Right renal cortex interstitium (tissue), 3 donors: ENCODE measurements at places on chromosomes 6 and 20.

DNA sequence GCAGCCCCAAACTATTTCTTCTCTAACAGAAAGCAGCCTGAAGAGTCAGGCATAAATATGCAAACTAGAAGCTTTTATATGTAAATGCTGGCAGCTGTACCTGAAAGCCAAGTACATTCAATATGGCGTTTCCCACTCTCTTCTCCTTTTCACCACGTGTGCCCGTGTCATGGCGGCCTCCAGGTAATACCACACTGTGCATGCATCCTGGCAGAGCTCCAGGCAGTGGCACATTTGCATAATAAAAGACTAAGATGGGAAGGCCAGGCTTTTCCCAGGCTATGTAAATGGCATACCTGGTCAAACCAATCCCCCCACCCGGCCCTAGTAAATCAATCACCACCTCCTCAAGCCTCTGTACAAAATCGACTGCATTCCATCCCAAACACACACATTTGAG lies 120.6 kb downstream of the MMUT start:
- no peak for DNase-seq

- DNase-seq = no peak
Observed at GRCh38 chr6:43980004-43980795, 147.1 kb downstream of the MRPL14 start.

GRCh38 chr6:46888578-46888977 lies 33.2 kb downstream of the ADGRF5 start:
- no peak for DNase-seq

DNA sequence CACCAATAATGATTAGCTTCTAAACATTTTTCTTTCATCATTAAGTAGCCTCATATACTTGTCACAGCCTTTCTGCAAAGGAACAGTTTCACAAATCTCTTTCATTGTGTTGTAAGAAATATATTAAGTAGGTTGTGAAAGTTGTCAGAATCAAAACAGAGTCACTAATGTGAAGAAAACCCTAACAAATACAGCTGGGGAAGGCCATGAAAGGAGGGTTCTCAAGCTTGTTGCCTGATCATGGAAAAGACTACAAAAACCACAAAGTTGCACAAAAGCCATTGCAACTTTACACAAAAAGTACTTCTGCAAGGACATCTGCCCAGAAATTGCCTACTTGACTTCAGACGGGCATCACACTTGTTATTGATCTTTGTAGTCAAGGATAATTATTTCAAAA lies 216.1 kb downstream of the ALDH8A1 start:
- DNase-seq = no peak

- no peak for DNase-seq
Observed at GRCh38 chr6:161024364-161024920, 32.9 kb downstream of the MAP3K4 start.

DNA sequence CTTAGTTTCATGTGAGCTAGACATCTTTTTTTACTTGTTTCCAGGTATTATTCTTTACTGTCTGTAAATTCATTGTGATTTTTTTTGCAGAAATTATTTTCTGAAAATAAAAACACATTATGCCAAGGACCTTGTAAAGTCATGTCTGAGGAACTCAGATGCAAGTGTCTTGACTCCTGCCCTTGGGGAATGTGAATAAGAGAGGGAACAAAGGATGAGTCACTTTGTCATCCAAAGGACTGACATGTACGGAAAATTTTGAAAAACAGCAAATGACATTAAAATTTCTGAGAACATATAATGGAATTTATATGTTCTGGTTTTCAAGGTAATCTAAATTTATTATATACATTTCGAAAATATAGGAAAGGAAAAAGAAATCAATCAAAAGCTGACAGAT lies 660.4 kb downstream of the CD109 start:
- no peak for DNase-seq

- DNase-seq = no peak
Observed at GRCh38 chr6:34236131-34236442, 586 bp upstream of the HMGA1 start.

DNA sequence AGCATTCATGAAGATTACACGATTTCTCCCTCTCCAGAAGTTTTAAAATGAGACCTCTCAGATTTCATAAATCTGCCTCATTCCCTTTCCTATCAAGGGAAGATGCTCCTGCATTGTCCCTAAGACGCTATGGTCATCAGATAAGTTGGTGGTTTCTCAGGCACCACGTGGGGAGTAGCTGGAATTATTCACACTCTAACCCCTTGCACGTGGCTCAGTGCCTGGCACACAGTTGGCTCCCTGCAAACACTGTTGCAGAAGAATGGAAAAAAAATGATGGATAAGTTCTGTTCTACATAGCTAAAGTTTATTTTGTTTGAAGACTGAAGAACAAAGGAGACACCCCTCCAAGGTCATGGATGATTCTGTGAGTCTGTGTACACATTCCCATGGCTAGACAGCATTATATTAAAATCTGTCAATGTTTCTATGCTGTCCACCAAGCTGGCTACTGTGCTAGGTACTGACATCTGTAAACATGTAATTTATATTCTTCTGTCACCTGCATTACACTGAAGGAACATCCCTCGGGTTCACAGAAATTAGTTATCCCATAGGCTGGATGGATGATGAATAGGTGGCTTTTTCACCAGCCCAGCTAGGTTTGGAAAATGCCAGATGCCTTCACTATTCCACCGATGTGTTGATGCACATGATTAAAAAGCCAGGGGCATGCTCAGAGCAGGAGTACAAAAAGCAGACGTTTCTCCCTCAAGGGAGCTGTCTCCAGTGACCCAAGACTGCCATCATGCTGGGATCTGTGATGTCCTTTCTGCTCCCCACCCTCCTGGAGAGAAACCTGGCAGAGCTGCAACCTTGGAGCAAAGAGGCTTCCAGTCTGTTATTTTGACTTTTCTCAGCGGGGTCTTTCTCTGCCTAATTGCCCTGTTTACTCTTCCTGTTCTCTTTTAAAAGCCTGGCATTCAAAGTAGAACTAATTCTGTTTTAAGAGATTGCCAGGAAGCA lies 610.5 kb downstream of the UTRN start:
- DNase-seq = no peak

- DNase-seq = no peak
Observed at GRCh38 chr6:133799043-133799442, 89.9 kb upstream of the TCF21 start.

DNA sequence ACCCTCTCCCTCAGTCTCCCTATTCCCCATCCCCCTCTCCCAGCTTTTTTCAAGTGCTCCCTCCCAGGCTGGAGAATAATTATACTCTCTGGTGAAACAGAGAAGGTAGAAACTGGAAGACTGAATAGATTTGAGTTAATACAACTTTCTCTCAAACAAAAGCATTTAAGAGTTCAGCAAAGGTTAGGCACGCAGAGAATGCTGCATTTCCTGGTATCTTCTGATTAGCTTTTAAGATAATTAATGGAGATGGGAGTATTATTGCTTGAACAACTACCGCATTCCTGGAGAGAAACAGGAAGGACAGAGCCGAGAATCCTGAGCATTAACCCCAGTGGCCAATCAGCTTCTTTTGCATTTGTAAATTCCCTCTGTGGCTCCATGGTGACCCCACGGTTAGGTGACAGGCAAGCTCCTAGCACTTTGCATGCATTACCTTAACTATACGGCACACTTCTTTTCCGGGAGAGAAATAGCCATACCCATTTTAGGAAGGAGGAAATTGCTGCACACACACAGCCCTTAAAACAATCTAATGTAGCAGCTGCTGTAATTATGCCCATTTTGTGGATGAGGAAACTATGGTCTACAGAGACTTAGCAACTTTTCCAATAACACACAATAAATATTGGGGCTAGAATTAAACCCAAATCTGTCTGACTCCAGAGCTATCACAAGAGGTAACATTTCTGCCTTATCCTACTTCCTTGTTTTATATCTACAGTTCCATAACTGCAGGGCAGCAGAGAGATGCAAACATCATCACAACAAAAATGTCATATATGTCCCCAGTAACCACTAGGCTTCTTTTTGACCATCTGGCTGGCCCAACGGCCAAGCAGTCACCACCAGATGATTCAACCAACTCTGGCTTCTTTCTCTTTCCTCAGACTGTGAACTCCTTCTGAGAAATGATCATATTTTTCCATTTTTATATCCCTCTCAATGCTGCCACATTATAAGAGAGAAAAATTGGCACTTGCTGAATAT lies 169.9 kb downstream of the CD24 start:
- no peak for DNase-seq

- DNase-seq = no peak
Observed at GRCh38 chr6:110233770-110234374, 53.6 kb downstream of the CDC40 start.

DNA sequence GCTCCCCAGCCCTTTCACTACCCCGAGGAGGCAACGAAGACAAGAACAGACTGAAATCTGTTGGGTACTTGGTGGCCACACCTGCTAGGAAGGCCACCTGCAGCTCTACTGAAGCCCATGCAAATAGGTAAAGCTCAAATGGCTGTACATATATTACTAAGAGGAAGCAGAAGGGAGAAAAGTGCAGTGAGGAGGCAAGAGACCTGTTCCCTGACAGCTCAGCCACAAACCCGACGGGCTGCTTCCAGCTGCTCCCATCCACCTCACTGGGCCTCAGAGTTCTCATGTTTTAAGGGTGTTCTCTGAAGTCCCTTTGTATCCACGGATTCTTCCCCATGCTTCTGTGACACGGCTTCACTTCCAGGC lies 24.6 kb downstream of the TRAM2 start:
- no peak for DNase-seq

GRCh38 chr20:47276851-47277534 lies 79.5 kb downstream of the ZMYND8 start:
- no peak for DNase-seq

DNA sequence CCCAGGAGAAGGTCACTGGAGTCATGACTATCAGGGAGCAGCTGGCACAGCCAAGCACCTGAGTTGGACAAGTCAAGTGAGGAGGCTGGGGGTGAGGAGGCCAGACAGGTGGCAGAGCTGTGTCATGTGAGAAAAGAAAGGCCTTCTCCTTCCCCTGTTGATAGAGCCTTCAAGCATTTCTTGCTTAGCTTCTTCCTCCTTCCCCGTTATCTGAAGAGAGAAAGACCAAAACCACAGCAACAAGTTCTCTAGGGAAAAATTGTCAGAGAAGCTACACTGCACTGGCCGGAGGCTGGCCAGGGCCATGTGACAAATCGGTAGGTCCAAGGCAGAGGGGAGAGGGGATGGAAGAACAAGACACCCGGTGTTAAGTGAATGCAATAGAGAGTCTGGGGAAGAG lies 202.1 kb upstream of the PRDM1 start:
- no peak for DNase-seq

DNA sequence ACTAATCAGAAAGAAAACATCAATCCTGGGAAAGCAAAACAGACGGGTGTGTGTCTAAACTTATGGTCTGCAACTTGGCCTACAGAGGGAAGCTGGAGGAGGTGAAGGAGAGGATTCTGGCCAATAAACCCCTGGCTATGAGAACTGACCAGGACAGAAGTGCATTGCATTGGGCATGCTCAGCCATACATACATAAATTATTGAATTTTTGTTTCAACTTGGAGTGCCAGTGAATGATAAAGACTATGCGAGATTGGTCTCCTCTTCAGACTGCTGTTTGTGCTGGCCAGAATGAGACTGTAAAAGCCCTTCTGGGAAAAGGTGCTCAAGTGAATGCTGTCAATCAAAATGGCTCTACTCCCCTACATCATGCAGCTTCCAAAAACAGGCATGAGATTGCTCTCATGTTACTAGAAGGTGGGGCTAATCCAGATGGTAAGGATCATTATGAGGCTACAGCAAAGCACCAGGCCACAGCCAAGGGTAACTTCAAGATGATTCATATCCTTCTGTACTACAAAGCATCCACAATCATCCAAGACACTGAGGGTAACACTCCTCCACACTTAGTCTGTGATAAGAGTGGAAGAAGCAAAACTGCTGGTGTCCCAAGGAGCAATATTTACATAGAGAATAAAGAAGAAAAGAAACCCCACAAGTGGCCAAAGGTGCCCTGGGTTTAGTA lies 17.4 kb downstream of the ADNP start:
- DNase-seq = no peak

DNA sequence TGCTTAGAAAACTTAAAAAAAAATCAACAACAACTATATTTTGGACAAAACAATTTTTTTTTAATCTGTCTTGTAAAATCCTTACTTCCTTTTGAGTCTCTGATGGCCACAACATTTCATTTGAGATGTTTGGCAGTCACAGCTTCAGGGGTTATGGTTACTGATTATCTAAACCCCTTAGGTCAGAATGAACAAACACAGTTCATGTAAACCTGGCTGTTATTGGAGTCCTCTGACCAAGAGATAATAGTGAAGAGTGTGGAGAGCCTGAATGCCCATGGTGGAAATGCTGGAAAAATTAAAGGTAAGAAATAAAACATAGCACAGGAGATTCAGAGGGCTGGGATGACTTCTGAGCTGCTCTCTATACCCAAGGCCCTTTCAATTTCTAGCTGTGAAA lies 38.2 kb downstream of the TMX4 start:
- no peak for DNase-seq

DNA sequence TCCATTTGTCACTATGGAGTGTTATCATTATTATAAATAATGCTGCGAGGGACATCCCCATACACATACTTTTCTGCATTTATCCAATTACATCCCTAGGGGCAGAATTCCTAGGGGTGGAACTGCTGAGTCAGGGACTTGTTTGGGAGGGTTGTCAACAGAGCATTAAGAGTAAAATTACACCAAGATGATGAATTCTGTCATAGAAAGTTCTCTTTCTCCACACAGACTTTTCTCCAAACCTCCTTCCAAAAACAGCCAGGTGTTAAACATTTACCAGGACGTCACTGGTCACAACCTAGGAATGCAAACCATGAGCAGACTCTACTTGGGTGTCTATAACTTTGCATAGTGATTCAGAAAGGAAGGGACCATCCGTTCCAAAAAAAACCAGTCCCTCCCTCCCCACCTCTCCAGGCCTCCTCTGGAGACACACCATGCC lies 95.5 kb downstream of the PRND start:
- DNase-seq = no peak

DNA sequence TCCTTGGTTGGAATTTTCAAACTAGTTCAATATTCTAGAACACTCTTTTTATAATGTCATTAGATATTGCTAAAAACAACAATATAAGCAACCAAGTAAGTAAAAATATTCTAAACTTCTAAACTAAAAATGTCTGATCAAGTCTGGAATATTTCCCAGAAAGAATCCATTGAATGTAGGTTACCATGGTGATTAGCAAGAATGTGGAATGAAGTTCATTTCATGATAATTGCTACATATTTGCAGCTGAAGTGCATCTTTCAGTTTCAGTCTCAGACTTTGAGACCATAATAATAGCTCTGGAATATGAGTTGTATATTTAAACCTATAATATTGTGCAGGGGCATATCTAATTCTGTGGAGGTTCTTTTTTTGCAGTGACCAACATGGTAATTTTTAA lies 61.0 kb upstream of the NKAIN2 start:
- no peak for DNase-seq

- DNase-seq = no peak
Observed at GRCh38 chr20:46699651-46700359, 9.6 kb upstream of the SLC2A10 start.
